Pulmonary artery endothelial cell (primary cell): ENCODE measurements at places on chromosomes 12 and 14. TPM values are rescaled to one million over a fixed set of nuclear protein-coding genes. Genes with fewer than 3 reads are reported as not detected.

DNA sequence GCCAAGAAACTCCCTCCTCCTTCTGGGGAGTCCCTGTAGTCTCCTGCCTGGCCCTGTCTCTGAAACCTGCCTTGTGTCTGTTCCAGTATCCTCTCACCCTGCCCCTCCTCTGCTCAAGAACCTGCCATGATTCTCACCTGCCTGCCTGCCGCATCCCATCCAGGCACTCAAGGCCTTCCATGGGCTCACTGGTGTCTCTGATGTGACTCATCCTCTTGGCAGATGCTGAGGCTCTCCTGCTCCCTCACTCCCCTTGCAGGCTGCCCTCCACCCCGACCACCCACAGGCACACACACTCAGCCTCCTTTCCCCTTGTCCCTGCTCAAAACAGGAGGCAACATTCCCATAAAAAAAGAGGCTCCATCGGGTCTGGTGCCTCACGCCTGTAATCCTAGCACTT is 5.8 kb upstream of the BEGAIN start:
- no peak for DNase-seq

GRCh38 chr12:71945121-71945520 is 6.5 kb downstream of the TPH2 start:
- DNase-seq, result no peak

GRCh38 chr14:103280278-103280928 is 53.6 kb upstream of the EIF5 start:
- no peak for DNase-seq

GRCh38 chr12:127749416-127749815 is 517.6 kb upstream of the TMEM132C start:
- DNase-seq, result no peak

DNA sequence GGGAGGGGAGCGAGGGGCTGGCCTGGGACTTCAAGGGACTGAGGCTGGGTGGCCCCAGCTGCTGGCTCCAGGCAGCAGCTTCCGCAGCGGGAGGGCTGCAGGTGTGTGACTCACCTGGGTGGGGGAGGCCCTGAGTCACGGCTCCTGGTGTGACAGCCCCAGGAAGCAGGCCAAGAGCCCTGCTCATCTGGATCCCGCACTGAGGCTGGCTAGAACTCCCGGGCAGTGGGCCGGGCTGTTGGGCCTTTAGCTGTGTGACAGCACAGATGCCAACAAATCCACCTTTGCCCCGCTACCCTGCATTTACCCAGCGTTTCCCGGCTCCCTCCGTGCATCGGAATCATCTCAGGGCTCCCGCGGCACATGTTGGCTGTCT is 180.0 kb upstream of the PRMT8 start:
- DNase-seq, result no peak

GRCh38 chr12:53254816-53255545 is 13.1 kb upstream of the ESPL1 start:
- no peak for DNase-seq

DNA sequence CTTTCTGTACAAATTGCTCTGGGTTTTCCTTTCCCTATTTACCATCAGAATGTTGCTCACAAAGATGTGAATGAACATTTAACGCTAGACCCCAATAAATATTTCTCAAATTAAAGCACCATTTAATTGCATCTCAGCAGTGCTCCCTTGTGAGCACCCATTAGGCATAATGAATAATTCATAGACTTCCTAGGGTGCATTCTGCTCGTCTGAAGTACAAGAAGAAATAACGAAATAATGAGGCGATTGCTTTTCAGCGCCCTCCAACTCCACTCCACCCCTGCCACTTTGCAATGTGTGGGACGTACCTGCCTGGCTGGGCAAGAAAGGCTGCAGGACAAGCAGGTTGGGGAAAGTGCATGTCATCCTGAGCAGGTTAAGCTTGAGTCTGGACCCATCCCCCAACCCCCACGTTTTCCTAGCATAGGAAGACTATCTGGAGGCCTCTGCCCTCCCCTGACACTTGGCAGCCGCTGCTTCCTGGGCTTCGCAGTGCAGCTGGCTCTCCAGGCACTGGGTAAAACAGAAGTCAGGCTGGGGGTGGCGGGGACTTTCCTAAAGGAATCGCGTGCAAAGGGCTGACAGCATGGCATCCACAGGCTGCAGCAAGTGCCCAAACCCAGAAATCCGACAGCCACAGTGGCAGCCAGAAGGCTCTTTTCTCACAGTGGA is 253.7 kb downstream of the DUSP6 start:
- DNase-seq, result no peak

DNA sequence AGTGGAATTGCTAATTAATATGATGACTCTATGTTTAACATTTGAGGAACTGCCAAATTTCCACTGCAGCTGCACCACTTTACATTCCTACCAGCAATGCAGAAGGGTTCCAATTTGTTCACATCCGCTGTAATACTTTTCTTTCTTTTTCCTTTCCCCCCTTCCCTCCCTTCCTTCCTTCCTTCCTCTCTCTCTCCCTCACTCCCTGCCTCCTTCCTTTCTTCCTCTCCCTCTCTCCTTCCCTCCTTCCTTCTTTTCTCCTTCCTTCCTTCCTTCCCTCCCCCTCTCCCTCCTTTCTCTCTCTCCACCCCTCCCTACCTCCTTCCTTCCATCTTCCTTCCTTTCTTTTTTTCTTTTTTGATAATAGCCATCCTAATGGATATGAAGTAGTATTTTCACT is 3.2 kb upstream of the PFKM start:
- no peak for DNase-seq

DNA sequence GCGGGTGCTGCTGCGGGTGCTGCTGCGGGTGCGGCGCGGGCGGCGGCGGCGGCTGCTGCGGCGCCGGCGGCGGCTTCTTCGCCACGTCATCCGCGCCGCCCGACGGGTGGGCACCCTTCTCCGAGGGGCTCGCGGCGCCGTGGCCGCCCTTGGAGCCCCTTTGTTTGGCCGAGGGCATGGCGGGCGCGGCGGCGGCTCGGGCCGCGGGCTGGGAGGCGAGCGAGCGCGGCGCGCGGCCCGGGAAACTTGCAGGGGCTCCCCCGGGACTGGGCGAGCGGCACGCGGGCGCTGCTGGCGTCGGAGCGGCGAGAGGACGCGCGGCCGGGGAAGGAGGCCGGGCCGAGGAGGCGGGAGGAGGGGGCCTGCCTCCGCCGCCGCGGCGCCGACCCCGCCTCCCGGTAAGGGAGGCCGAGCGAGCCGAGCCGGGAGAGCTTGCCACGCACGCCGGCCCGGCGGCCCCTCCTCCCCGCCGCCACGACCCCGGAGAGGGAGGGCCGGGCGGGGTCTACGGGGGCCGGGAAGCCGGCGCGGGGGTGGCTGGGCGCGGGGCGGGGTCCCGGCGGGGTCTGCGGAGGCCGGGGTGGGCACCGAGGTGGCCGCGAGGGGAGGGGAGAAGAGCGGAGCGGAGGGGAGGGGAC is at the start of gene CKAP4:
Gene CKAP4, minus strand, starts transcription at position 347 of the 638 bp plus-strand sequence. Its CDS starts 169 bp downstream, at position 178.
- peak; percentile 41 for DNase-seq

DNA sequence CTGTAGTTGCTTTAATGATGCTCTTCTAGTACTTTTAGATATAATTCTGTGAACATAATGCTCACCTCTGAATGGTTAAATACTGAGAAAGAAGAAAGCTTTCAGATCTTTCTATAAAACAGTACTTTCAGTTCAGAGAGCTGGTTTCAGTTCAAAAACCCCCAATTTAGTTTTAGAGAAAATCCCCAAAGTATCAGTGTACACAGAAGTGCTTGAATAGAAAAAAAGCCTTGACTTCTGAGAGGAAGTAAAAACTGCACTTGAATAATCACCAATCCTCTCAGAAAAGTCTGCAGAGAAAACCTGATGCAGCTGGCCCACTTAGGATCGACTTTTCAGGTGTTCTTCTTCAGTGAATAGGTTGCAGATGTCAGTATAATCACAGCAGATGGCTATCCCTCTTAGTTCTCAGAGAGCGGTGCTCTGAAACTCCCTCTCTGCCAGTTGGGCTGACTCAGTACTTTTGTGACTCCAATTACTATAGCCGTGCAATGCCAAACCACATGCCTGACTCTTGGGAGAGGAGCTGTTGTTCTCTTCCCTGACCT is 616.3 kb downstream of the LRFN5 start:
- no peak for DNase-seq

- no peak for DNase-seq
Observed at GRCh38 chr12:52216807-52217206, 16.2 kb upstream of the KRT7 start.

- no peak for DNase-seq
Observed at GRCh38 chr14:30069536-30069935, 141.9 kb upstream of the PRKD1 start.

- no peak for DNase-seq
Observed at GRCh38 chr12:65647074-65647473, 177.2 kb upstream of the HMGA2 start.

- no peak for DNase-seq
Observed at GRCh38 chr14:99546234-99546879, 57.6 kb downstream of the CCDC85C start.

GRCh38 chr14:55500219-55500701 is 59.8 kb upstream of the TBPL2 start:
- DNase-seq, result no peak

DNA sequence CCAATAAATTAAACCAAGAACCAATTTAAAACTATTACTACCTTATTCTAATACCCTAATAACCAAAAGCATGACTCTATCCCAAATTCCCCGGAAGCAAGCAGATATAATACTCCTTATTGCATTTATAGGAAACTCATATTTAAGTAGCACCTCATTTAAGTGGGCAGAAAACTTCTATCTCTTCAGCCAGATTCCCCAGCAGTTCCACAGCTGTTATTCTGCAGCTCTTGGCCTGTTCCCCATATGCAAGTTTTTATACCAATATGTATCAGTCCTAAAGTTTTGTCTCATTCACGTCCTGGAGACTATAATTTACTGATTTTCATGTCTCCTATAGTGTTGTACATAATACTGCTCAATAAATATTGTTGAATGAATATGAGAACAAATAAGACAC is 106.5 kb downstream of the MYRFL start:
- DNase-seq, result no peak

GRCh38 chr12:18461758-18462157 is 200.4 kb downstream of the PIK3C2G start:
- DNase-seq, result no peak

GRCh38 chr14:50489851-50490250 is 42.5 kb downstream of the MAP4K5 start:
- no peak for DNase-seq

DNA sequence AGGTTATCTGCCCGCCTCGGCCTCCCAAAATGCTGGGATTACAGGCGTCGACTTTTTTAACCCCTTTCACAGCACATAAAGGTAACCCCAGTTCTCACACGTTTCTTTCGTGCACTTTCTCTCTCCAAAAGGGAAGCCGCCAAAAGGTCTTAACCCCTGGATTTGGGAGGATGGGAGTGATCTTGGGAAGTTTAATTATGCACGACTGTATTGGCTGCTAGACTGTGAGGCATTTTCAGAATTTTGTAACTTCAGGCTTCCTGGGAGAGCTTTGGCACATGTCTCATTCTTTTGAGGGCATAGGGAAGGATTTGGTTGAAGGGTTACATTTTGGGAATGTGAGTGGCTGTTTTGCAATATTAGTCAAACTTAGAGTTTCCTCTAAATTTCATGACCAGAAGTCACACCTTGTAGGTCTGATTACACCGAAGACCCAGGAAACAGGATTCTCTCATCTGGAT is 1.4 kb upstream of the SMARCC2 start:
- no peak for DNase-seq

- no peak for DNase-seq
Observed at GRCh38 chr12:79381248-79382208, 309.2 kb downstream of the PAWR start.

DNA sequence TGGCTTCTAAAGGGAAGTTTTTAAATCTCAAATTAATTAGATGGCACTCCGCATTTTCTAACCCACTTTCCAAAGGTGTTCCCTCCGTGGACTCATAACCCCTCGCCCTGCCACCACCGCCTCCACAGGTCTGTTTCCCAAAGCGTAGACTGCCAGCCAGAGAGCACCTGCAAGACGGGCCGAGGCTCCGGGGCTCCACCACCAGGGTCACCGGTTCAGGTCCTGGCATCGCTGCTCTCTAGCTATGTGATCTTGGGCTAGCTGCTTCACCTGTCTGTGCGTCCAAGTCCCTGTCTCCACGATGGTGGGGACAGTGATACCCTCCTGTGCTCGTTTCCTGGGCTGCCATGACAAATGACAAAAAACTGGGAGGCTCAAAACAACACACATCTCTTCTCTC is 11.5 kb downstream of the RIMBP2 start:
- DNase-seq, result no peak

Gene DAO
- not detected in 2 replicates for total RNA-seq

Gene SLC10A1
- not detected in 2 replicates for total RNA-seq

Gene CABP1
- total RNA-seq, result not detected in 2 replicates

Gene GALNT16
- total RNA-seq, result 0.11 and 0.13 TPM in 2 replicates

Gene IKZF4
- 0.46 and 0.86 TPM in 2 replicates for total RNA-seq

Gene SYT1
- total RNA-seq, result 0.59 and 0.63 TPM in 2 replicates

Gene WSCD2
- not detected in 2 replicates for total RNA-seq

Gene AKAP5
- 0.53 and 0.63 TPM in 2 replicates for total RNA-seq

Gene PTPRB
- total RNA-seq, result 98.7 and 173 TPM in 2 replicates

Gene SIX6
- not detected in 2 replicates for total RNA-seq

Gene NTS
- total RNA-seq, result not detected in 2 replicates

Gene PLEKHD1
- total RNA-seq, result under 0.01 and 0.04 TPM in 2 replicates

Gene MUCL1
- total RNA-seq, result not detected in 2 replicates

Gene FGF23
- not detected in 2 replicates for total RNA-seq

Gene GPR65
- 0.07 TPM in 2 replicates for total RNA-seq

Gene TMEM52B
- not detected in 2 replicates for total RNA-seq

Gene PKP2
- total RNA-seq, result 2.4 and 13.8 TPM in 2 replicates

Gene COCH
- 0.18 and 0.66 TPM in 2 replicates for total RNA-seq

Gene ADAM21
- 0.28 and 0.40 TPM in 2 replicates for total RNA-seq

Gene TAPBPL
- 5.4 and 6.5 TPM in 2 replicates for total RNA-seq

Gene EXOC3L4
- not detected in 2 replicates for total RNA-seq

Gene BCL11B
- total RNA-seq, result 0.07 and 0.14 TPM in 2 replicates

Gene AGAP2
- 0.07 and 0.11 TPM in 2 replicates for total RNA-seq

Gene KLHDC1
- 1.2 and 2.0 TPM in 2 replicates for total RNA-seq

Gene RAPGEF3
- 17.0 and 35.8 TPM in 2 replicates for total RNA-seq

Gene YEATS4
- 19.1 and 22.4 TPM in 2 replicates for total RNA-seq

Gene TSHR
- total RNA-seq, result not detected in 2 replicates

Gene CDK17
- total RNA-seq, result 224 and 273 TPM in 2 replicates
